Activated CD8-positive, alpha-beta T cell treated with anti-CD3 and anti-CD28 coated beads, Interleukin-2, amount 10 ng/mL, durations not matched to agents 7 days and 5 days (primary cell): ENCODE measurements at places on chromosomes 6 and 20.

GRCh38 chr6:159953091-159953601 lies 15.7 kb upstream of the IGF2R start:
- no peaks in the 10 kb centered on the region for H3K36me3 ChIP-seq
- no peak for DNase-seq
- no peak overlapping the region for H3K27ac ChIP-seq

DNA sequence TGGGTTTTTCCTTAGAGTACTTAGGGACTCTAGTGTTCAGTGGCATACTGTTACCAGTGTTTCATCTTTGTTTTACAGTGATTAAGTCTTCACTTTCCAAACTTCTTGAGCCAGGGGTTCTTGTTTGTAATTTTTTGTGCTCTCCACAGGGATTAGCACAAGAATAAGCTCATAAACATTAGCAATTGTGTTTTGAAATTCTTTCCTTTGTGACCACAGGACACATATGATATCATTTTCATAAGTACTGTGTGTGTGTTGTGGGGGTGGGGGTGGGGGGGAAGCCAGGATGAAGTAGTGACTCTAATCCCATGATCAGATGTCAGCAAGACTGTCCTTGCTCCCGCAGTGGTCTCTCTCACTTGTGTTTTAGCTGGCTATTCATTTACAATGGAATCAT lies 101.5 kb upstream of the SCP2D1 start:
- DNase-seq: no peak
- H3K4me1 ChIP-seq: peaks cover 5% of the 10 kb centered on the region
- H3K36me3 ChIP-seq: no peaks in the 10 kb centered on the region
- H3K27ac ChIP-seq: no peak overlapping the region

- no peaks in the 10 kb centered on the region for H3K36me3 ChIP-seq
- H3K4me1 ChIP-seq: peaks cover 20% of the 10 kb centered on the region
- no peak overlapping the region for H3K27ac ChIP-seq
- H3K4me3 ChIP-seq: no peak overlapping the region
Measured at GRCh38 chr20:25483431-25484132, 76.1 kb downstream of the GINS1 start.

- no peaks in the 10 kb centered on the region for H3K27me3 ChIP-seq
- no peak overlapping the region for H3K4me3 ChIP-seq
- peaks cover 18% of the 10 kb centered on the region for H3K36me3 ChIP-seq
Measured at GRCh38 chr6:111423960-111424846, 58.8 kb downstream of the REV3L start.

DNA sequence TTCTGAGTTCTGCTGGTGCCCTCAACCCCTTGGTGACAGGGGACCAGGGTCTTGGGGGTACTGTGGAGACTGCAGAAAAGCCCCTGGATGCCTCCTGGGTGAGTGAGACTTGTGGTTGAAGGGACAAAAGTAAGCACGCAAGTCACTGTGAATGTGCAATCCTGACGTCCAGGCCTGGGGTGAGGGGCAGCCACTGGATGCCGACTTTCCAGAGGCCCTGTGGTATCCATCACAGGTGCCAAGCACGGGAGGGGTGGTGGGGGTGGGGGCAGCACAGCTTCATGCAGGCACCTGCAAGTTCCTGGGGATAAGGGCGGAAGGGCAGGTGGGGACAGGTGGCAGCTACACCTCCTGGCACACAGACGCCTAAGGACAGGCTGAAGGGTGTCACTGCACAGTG lies 20.1 kb upstream of the UBE2V1 start:
- H3K27ac ChIP-seq: no peak overlapping the region
- no peak for DNase-seq
- no peaks in the 10 kb centered on the region for H3K27me3 ChIP-seq

- H3K36me3 ChIP-seq: no peaks in the 10 kb centered on the region
- DNase-seq: no peak
- H3K27me3 ChIP-seq: peaks cover 5% of the 10 kb centered on the region
- H3K27ac ChIP-seq: no peak overlapping the region
- H3K4me3 ChIP-seq: no peak overlapping the region
- H3K4me1 ChIP-seq: no peaks in the 10 kb centered on the region
Measured at GRCh38 chr20:13305284-13305683, 84.2 kb downstream of the ISM1 start.

GRCh38 chr6:168985705-168986104 lies 267.9 kb downstream of the THBS2 start:
- no peak overlapping the region for H3K4me3 ChIP-seq
- DNase-seq: no peak
- no peak overlapping the region for H3K27ac ChIP-seq
- no peaks in the 10 kb centered on the region for H3K4me1 ChIP-seq

DNA sequence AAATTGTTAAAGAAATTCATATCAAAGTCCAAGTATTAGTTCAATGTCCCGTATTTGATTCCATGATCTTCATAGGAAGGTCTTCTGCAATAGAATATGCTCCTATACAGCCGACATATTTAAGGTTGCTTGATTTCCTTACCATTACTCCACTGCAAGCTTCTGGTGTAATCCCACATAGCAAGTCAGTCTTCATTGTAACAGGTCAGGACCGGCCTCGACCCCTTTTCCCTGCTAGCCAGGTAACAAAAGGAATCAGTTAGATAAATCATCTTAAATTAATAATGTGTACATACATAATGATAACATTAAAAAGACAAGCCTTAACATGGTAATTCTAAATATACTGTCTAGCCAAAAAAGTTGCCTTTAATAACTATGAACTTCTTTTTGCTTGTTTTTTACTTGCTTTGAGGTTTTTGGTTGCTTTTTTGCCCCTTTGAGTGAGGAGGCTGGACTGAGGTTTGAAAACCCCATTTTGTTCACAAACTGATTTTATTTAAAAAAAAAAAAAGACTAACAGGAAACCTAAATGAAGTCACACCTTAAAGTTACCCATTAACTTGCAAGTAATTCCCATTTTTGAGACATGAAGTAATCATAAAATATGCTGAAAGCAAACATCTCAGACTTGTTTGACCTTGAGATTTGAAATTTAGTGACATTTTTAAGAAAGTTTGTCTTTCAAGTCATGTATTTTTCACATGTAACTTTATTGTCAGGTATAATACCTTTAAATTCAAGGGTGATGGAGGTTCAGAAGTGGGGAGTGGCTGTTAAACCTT lies 19.2 kb upstream of the SNX14 start:
- no peak overlapping the region for H3K4me3 ChIP-seq
- H3K4me1 ChIP-seq: peaks cover 21% of the 10 kb centered on the region
- H3K27me3 ChIP-seq: no peaks in the 10 kb centered on the region

DNA sequence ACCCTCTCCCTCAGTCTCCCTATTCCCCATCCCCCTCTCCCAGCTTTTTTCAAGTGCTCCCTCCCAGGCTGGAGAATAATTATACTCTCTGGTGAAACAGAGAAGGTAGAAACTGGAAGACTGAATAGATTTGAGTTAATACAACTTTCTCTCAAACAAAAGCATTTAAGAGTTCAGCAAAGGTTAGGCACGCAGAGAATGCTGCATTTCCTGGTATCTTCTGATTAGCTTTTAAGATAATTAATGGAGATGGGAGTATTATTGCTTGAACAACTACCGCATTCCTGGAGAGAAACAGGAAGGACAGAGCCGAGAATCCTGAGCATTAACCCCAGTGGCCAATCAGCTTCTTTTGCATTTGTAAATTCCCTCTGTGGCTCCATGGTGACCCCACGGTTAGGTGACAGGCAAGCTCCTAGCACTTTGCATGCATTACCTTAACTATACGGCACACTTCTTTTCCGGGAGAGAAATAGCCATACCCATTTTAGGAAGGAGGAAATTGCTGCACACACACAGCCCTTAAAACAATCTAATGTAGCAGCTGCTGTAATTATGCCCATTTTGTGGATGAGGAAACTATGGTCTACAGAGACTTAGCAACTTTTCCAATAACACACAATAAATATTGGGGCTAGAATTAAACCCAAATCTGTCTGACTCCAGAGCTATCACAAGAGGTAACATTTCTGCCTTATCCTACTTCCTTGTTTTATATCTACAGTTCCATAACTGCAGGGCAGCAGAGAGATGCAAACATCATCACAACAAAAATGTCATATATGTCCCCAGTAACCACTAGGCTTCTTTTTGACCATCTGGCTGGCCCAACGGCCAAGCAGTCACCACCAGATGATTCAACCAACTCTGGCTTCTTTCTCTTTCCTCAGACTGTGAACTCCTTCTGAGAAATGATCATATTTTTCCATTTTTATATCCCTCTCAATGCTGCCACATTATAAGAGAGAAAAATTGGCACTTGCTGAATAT lies 169.9 kb downstream of the CD24 start:
- H3K27me3 ChIP-seq: peaks cover 4% of the 10 kb centered on the region
- H3K27ac ChIP-seq: no peak overlapping the region
- peaks cover under 1% of the 10 kb centered on the region for H3K4me1 ChIP-seq

GRCh38 chr20:9535449-9535848 lies 21.1 kb downstream of the LAMP5 start:
- H3K4me1 ChIP-seq: no peaks in the 10 kb centered on the region
- no peaks in the 10 kb centered on the region for H3K36me3 ChIP-seq
- H3K27ac ChIP-seq: no peak overlapping the region
- H3K27me3 ChIP-seq: no peaks in the 10 kb centered on the region

- H3K27me3 ChIP-seq: no peaks in the 10 kb centered on the region
- peaks cover 27% of the 10 kb centered on the region for H3K4me1 ChIP-seq
- peak overlapping the region; percentile 98 for H3K27ac ChIP-seq
- DNase-seq: no peak
Measured at GRCh38 chr6:42889815-42890214, 10.4 kb downstream of the RPL7L1 start.

DNA sequence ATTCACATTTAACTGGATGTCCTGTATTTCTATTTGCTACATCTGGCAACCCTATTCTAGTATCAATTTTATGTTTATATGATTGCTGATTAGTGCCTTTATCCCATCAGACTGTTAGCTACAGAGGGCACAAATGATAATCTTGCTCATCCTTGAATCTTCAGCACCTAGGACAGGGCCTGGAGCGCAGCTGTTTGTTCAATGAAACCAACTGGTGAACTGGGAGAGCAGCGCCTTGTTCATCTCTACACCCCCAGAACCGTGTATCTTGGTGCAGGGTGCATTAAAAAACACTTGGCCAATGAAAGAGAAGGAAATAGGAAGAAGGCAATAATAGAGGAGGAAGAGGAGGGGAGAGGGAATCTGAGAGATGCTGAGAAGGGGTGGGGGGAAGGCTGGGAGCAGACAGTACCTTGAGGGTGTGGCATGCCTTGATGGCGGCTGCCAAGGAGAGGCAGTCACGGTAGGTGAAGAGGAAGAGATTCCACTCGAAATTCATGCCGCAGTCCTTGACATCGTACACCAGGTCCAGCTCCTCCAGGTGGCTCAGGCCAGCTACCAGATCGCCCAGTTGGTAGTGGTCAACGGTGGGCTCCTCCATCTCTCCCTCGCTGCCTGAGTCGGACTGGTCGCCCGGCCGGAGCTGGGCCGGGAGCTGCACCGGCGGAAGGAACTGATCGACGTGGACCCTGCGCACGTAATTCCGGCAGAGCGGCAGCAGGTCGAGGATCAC lies 15.5 kb downstream of the TMEM151B start:
- no peaks in the 10 kb centered on the region for H3K4me1 ChIP-seq
- DNase-seq: peak; percentile 35
- no peaks in the 10 kb centered on the region for H3K36me3 ChIP-seq
- H3K27ac ChIP-seq: no peak overlapping the region

- no peaks in the 10 kb centered on the region for H3K4me1 ChIP-seq
- H3K27ac ChIP-seq: no peak overlapping the region
- no peaks in the 10 kb centered on the region for H3K36me3 ChIP-seq
- peaks cover 2% of the 10 kb centered on the region for H3K27me3 ChIP-seq
- no peak overlapping the region for H3K4me3 ChIP-seq
- DNase-seq: no peak
Measured at GRCh38 chr20:50783390-50783789, 11.5 kb upstream of the BCAS4 start.

- H3K27me3 ChIP-seq: peaks cover 2% of the 10 kb centered on the region
- H3K27ac ChIP-seq: no peak overlapping the region
- no peak overlapping the region for H3K4me3 ChIP-seq
- H3K36me3 ChIP-seq: no peaks in the 10 kb centered on the region
- no peaks in the 10 kb centered on the region for H3K4me1 ChIP-seq
Measured at GRCh38 chr6:29531668-29532067, 27.9 kb downstream of the UBD start.

DNA sequence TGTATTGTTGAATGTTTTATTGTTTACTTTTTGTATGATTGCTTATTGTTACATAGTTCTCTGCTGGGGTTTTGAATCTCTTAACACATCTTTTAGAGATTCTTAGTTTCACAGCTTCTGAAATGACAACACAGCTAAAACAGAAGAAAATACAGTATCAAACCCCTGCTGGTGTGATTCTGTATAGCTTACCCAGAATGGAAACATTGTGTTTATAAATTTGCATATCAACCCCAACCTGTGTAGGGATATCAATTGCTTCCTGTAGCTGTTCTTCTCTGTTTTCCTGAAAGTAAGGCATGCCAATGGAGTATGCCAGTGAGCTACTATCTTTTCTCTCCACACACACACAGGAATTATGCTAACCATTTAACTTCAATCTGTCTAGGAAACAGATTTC lies 64.3 kb upstream of the ID4 start:
- no peak overlapping the region for H3K27ac ChIP-seq
- no peaks in the 10 kb centered on the region for H3K36me3 ChIP-seq
- no peaks in the 10 kb centered on the region for H3K4me1 ChIP-seq

- no peaks in the 10 kb centered on the region for H3K4me1 ChIP-seq
- H3K27me3 ChIP-seq: no peaks in the 10 kb centered on the region
- no peak overlapping the region for H3K27ac ChIP-seq
Measured at GRCh38 chr20:39576771-39577170, 614.6 kb downstream of the DHX35 start.

DNA sequence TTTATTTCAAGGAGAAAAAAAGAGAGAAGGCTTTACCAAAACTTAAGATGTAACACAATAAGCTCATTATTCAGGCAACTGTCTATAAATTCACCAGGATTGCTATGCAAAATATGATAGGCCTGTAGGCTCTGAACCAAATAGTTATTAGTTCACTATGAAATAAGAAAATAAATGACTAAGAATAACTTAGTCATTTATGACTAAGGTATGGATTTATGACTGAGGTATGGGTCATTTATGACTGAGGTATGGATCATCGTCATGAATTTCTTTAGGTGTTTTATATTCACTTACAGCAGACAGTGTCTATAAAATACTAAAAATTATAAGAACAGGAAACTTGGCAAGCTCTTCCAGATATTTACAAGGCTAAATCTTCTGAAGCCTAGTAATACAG lies 52.1 kb upstream of the SNX9 start:
- peaks cover 15% of the 10 kb centered on the region for H3K27me3 ChIP-seq
- DNase-seq: no peak
- no peak overlapping the region for H3K4me3 ChIP-seq
- peaks cover 28% of the 10 kb centered on the region for H3K4me1 ChIP-seq

GRCh38 chr6:2196079-2196679 lies 49.2 kb downstream of the GMDS start:
- H3K27me3 ChIP-seq: no peaks in the 10 kb centered on the region
- no peak overlapping the region for H3K4me3 ChIP-seq
- H3K36me3 ChIP-seq: peaks cover 3% of the 10 kb centered on the region
- DNase-seq: peak; percentile 55

DNA sequence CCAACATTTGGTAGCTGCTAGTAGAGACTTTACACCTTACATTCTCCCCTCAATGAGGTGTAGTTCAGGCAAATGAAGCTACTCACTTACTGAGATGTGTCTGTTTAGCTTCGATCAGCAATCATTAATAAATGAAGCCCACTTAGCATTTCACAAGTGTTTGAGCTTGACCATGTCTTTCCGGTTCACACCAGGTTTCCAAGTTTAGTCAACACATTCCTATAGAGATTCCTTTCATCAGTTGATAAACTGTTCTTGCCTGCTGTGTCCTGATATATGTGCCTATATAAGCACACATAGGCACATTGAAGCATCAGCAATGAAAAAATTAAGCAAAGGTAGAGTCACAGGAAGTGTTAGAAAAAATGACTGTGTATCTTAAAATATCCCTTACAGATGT lies 150.0 kb downstream of the BTBD3 start:
- no peak overlapping the region for H3K4me3 ChIP-seq
- no peaks in the 10 kb centered on the region for H3K36me3 ChIP-seq
- H3K27me3 ChIP-seq: no peaks in the 10 kb centered on the region
- H3K4me1 ChIP-seq: no peaks in the 10 kb centered on the region
- DNase-seq: no peak
